Esophagus squamous epithelium (tissue), 5 donors: ENCODE measurements at places on chromosomes 1 and 21.
A peak's percentile ranks its signal among the peaks of the same experiment; 100 is the strongest.

DNA sequence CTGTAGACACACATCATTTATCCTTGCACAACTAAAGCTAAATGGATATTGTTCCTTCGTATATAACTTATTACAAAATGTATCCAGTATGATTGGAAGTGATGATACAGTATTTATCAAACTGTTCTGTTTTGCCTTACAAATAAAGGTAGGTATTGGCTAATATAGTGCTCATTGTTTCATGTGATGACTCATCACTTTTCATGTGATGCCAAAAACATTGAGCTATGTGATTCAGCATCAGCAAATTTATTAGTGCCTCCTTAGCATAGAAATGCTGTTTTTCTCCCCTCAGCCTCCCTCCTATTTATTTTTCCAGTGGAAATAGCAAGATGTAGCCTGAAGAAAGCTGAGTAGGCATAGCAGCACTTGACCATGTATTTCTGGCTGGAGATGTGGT, 228.6 kb upstream of the LYPLAL1 start:
- no peak for DNase-seq

DNA sequence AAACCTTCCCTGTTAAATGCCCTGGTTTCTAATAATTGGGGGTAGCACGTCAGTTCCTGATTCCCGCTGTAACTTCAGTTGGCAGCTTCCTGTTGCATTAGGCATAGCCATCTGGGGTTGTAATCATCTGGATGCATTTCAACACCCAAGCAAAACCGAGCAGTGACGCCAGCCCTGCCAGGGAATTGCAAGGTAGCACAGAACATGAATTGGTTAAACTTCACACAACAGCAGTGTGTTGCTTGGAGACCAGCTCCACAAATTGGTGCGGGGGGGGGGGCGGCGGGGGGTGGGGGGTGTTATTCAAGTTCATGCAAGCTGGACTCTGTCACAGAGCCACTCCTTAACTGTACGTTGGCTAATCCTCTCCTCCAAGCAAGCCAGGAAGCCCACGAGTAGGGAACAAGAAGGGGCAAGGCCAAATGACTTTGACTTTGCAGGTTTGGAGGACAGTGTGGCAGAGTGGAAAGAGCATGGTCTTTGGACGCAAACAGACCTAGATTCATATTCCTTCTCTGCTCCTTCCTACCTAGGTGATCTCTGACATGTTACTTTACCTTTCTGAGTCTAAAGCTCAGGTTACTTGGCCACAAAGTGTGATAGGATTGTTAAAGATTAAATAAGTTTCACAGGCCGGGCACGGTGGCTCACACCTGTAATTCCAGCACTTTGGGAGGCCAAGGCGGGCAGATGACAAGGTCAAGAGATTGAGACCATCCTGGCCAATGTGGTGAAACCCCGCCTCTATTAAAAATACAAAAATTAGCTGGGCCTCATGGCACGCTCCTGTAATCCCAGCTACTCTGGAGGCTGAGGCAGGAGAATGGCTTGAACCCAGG, 4.7 kb downstream of the LAX1 start:
- no peak for DNase-seq

GRCh38 chr1:198729195-198729863, 90.5 kb downstream of the PTPRC start:
- DNase-seq = no peak

DNA sequence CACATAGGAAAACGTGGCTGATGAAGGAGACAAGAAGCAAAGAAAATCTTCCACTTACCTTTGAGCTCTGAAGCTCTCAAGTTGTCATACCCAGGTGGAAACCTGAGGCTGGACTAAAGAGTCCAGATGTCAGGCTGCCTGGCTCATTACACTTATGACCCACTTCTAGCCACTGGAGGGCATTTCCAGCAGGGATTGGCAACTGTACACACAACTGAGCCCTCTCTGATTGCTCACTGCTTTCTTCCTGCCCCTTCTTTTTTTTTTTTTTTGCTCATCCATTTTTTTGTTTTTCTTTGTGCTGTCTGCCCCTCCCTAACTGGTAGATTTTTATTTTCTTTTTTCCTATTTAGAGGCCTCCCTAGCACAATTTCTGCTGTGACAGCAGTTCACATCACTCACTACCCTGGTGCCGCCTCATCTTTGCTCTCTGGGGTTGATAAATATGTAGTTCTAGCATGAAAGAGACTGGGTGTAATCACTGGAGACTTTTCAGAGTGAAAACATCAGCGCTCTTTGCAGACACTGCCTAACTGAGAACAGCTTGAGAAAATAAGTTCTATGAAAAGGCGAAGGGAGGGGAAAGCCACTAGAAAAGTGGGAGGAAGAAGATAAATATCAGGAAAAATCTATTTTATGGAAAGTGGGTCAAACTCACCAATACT, 334.5 kb downstream of the NUF2 start:
- DNase-seq = no peak

GRCh38 chr1:23745515-23745914, 2.2 kb downstream of the ELOA start:
- no peak for DNase-seq

GRCh38 chr1:75908717-75909152, 23.5 kb downstream of the ASB17 start:
- no peak for DNase-seq

DNA sequence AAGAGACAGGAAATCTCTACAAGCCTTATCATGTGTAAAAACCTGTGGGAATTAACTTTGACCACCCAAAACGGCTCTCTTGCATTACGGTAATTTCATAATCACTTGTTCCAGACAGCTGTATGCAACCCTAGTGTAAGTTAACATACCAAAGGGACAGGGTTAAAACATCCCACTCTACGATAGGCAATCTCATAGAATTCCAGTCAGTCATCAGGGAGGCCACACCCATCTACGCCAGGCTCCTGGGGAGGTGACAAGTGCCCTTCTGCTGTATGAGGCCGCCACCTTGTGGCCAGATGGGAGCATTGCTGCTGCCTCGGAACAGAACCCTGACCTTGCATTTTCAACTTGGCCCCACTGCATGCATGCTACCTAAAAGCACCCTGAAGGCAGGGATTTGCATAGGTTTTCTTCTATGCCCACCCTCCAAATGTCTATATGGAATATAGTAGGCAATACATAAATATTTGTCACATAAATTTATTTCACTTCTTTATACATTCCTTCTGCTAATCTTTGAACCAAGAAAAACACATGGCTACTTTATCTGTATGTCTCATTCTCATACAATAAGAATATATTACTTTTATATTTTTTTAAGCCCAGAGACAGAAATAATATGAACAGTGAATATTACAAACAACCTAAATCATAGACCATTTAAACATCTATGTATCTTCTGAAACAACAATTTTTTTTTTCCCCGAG, 12.6 kb downstream of the HSF2BP start:
- DNase-seq = peak; percentile 47

DNA sequence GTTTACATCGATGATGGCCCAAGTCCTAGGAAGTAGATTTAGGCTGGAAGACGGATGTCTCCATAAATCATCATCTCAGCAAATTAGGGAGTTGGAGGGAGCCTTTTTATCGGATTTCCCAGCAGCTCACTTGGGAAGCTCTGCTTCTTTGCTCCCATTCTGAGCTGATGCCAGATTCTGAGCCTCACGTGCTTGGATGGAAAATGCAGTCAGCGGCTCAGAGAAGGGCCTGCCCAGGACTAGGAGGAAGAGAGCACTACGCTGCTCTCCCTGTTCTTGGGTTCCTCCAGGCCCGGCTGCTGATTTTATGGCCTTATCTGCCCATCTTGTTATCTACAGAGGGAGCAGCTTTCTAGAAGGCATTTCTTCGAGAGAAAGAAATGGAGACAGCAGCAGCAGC, 42.0 kb downstream of the UBIAD1 start:
- DNase-seq = no peak

GRCh38 chr1:246317332-246318035, 189.6 kb downstream of the SMYD3 start:
- DNase-seq = no peak

DNA sequence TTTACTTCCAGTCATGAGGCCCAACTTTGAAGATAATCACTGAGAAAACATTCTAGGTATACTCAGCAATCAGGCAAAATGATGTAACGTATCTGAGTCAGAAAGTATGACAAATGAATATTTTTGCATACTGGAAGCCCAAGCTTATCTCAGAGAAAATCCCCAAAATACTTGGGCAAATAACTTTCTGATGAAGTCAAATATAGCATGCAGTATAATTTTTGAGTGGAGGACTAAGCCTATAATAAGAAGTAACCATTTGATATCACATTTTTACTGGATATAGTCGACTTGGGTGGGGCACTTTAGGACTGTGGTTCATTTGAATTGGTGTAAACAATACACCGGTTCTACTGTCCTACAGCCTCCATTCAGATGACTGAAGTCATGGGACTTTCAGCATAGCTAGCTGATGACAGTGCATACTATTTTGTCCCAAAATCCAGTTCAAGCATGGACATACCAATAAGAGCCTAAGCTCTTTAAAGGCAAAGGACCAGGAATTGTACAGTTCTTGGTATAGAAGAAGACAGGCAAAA, 2.3 kb upstream of the GADD45A start:
- DNase-seq = no peak

DNA sequence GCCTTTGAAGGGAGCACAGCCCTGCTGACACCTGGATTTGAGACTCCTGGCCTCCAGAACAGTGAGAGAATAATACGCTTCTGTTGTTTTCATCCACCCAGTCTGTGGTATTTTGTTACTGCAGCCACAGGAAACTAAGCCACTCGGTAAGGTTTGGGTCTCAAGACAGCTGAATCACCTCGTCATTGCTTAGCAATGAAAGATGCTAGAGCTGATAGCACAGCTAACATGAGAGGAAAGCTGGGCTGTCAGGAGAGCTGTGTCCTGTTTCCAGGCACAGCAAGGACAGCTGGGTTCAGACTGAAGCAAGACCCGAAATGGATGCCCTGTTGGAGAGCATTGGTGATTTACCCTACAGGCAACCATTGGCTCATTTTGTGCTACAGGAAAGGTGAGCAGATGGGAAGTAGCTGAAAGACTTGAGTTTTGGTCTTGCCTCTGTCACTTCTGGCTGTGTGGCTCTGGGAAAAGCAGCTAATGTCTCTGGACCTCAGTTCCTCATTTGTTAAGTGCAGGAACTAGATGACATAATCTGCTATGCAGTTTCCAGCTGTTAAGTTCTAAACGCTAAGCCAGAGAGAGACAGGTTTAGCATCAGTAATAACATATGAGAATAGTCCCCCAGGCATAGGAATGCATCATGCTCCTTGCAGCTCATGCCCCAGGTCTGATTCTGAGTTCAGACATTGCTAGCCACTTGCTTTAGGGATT, 58.0 kb downstream of the CLIC6 start:
- no peak for DNase-seq

GRCh38 chr1:81654147-81654546, 146.6 kb upstream of the ADGRL2 start:
- DNase-seq = no peak

GRCh38 chr1:31633117-31633516, 11.6 kb downstream of the PEF1 start:
- no peak for DNase-seq
